ENCODE measurements at places on chromosomes 3 and 15.
A peak's percentile ranks its signal among the peaks of the same experiment; 100 is the strongest.

DNA sequence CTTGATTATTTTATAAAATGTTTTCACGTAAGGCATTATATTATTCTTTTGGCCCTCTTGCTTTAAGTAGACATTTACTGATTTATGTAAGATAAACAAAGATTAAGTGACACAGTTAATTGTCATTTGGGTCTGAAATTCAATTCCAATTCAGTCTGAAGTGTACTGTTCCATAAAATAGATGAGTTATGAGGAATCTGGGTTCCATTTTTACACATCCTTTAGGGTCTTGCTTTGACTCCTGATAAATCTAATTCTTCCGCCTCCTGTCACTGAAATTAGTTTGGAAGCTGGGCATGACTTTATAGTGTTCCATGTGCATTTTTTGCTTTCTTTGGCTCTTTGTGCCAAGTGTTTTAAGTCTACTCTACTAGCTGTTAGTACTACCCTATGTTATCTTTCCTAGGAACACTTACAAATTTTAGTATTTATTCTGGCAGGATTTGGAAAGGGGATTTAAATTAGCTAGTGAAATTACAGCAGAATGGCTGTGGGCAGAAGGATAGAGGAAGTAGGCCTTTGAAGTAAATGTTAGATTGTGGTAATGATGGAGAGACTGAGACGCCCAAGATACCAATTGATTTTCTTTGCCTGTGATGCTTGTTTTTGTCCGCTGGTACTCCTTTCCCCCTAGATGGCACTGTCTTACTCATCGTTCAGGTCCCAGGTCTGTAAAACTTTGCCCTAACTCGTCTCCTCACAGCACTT lies 14.3 kb downstream of the ARL8B start:
- peak; percentile 47 for DNase-seq

- DNase-seq: no peak
These were observed 213.6 kb downstream of the FEZF2 start for GRCh38 chr3:62159709-62160092.

- no peak for DNase-seq
These were observed 68.9 kb downstream of the DUT start for GRCh38 chr15:48400086-48400485.

- DNase-seq: no peak
These were observed 443.4 kb upstream of the CDIN1 start for GRCh38 chr15:36136049-36136448.

Measured in HEK293T (cell line).